ENCODE measurements at places on chromosomes 12 and 14.
A peak's percentile ranks its signal among the peaks of the same experiment; 100 is the strongest.

GRCh38 chr14:70934502-70935134, 27.4 kb downstream of the PCNX1 start:
- DNase-seq: peak; percentile 42

DNA sequence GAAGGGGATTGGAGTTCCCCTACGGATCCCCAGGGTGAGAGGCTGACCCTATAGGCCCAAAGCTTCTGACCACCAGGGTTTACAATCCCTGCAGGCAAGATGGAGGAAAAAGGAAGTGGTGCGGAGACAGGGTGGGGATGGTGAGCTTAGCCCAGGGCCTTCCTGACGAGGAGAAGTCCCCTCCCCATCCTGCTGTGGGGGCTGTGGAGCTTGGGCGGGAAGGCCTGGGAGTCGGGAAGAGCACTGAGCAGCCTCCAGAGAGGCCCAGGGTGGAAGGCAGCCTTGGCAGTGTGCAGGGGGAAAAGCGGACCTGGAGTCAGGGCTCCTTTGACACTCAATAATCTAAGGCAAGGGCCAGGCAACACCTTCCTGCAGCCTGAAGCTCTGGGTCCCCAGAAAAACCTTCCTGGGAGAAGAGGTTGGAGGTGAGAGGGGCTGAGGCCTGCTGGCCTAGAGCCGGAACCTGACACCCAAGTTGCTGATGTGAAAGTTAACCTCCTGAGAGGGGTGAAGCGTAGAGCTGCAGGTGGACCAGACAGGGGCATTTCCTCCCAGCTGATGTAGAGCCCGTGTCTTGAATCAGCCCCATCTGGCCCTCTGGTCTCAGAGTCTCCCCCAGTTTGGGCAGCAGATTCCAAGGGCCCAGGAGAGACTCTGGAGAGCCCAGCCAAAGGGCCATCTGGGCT, 6.0 kb downstream of the HDAC7 start:
- DNase-seq: no peak

- no peak for DNase-seq
Observed at GRCh38 chr12:46445551-46446235, 73.1 kb upstream of the SLC38A2 start.

- no peak for DNase-seq
Observed at GRCh38 chr12:93547778-93548177, 24.7 kb upstream of the SOCS2 start.

- DNase-seq: peak; percentile 43
Observed at GRCh38 chr14:20624495-20625070, 16.9 kb downstream of the OR6S1 start.

DNA sequence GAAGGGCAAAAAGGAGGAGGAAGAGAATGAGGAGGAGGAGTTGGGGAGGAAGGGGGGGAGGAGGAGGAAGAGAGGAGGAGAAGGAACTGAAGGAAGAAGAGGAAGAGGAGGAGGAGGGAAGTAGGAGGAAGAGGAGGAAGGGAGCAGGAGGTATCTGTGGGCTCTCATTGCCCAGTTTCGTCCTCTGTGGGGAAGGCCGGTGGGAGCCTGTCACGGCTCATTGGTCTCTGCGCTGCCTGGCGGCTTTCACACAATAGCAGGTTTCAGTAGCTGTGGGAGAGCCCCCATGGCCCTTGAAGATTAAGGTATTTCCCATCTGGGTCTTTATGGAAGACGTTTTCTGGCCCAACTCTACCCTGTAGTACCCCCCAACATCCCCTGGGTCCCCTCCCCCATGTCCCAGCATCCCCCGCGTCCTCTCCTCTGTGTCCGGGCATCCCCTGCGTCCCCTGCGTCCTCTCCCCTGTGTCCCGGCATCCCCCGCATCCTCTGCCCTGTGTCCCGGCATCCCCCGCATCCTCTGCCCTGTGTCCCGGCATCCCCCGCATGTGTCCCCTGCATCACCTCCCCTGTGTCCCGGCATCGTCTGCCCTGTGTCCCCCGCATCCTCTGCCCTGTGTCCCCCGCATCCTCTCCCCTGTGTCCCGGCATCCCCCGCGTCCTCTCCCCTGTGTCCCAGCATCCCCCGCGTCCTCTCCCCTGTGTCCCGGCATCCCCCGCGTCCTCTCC, 278.2 kb upstream of the SFSWAP start:
- DNase-seq: no peak

DNA sequence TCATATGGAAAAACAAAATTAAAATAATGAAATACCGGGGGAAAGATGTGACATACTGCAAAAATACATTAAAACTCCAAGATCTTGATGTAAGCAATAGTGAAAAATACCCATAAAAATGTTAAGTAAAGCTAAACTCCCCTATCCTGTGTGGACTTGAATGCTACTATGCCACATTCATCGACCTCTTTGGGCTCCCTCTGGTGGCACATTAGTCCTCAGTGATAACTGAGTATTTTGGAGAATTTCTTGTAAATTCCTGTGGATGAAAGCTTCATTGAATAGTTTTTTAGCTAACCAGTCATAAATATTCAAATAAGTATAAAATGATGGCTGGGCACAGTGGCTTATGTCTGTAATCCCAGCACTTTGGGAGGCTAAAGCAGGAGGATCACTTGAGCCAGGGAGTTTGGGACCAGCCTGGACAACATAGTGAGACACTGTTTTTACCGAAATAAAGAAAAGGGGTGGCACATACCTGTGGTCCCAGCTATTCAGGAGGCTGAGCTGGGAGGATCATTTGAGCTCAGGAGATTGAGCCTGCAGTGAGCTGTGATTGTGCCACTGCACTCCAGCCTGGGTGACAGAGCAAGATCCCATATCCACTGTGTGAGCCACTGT, 42.4 kb upstream of the SGPP1 start:
- peak; percentile 61 for DNase-seq

- no peak for DNase-seq
Observed at GRCh38 chr12:130372936-130373335, 35.2 kb downstream of the PIWIL1 start.

GRCh38 chr12:128025589-128026245, 241.3 kb upstream of the TMEM132C start:
- DNase-seq: no peak

DNA sequence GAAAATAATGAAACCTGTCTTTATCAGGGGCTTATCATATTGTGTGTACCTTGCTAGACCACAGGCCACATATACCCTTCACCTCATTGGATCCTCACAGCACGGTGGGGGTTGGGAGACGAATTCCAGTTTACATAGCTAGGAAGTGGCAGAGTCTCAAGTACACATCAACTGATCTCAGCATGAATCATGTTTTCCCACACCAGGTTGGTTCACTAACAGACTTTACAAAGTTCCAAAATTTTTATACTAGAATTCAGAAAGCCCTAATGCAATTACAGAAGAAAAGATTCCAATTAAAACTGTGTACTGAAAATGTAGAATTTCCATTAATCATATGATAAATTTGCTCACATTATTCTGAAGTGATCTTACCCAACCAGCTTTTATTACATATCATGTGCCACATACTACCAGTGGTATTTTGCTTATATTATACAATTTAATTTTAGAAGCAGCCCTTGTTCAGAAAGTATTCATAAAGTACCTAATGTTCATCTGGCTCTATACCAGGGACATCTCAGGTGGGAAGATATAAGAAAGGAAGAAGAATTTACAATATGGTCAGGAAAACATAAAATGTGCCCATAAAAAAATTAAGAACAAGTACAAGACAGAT, 196.2 kb downstream of the ITPR2 start:
- no peak for DNase-seq

DNA sequence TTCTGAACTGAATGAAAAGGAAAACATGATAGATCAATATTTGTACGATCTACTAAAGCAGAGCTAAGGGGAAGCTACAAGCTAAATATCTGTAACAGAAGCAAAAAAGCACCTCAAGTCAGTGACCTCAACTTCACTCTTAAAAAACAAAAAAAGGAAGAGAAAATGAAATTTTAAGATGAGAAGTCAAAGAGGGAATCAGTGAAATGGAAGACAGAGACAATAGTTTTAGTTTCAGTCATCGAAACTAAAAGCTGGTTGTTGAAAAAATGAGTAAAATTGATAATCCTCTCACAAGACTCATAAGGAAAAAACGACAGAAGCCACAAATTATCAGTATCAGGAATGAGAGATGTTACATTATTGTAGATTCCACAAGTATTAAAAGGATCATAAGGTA, 11.9 kb upstream of the SLC2A13 start:
- no peak for DNase-seq

DNA sequence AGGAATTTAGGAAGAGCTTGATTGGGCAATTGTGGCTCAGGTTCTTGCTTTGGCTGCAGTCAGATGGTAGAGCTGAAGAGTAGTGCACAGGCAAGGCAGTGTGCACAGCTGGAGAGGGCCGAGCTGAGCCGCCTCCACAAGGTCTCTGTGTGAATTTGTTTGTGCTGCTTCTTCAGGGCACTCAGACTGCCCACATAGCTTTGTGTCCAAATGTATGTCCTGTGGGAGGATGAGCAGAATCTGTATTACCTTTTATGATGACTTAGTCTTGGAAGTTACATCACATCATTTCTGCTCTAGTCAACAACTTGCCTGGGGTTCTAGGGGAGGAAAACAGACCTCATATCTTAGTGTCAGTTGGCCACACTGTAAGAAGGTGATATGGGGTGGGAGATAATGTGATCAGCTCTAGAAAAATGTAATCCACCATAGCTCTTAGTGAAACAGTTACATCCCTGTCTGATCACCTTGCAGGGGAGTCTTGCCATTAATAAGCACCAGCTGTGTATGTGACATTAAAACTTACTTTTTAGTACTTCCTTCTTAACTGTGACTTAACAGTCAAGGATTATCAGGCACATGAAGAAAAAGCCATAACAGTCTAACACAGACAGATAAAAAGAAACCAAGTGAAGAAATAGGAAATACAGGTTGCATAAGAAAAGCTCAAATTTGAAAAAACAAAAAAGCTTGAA, 53.4 kb downstream of the RCOR1 start:
- DNase-seq: no peak

GRCh38 chr12:27583057-27583797, 59.2 kb downstream of the PPFIBP1 start:
- DNase-seq: no peak

GRCh38 chr14:23123419-23123818, 4.4 kb upstream of the CEBPE start:
- no peak for DNase-seq

GRCh38 chr12:2205996-2206395, 153.2 kb downstream of the CACNA1C start:
- no peak for DNase-seq

DNA sequence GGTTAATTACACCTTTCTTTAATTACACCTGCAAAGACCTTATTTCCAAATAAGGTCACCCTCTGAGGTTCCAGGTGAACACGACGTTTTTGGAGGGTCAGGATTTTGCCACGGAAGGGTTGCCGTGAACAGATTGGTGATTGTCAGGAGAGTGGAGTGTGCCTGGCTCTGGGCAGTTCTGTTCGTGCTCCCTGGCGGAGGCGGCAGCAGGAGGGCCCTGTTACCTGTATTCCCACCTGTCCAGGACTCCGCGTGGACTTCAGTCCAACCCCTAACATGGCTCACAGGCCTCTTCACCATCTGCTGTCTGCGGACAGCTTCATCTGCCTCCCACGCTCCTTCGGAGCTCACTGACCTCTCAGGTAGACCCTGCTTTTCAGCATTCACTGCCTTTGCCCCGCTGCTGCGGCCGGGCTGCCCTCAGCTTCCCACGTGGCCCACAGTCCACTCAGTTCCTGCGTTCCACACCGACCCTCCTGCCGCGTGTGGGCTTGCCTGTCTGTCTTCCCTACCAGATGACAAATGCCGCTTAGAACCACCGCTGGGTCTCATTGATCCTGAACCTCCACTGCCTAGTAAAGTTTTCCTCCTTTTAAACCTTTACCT, 187.5 kb upstream of the DIO3 start:
- DNase-seq: no peak

DNA sequence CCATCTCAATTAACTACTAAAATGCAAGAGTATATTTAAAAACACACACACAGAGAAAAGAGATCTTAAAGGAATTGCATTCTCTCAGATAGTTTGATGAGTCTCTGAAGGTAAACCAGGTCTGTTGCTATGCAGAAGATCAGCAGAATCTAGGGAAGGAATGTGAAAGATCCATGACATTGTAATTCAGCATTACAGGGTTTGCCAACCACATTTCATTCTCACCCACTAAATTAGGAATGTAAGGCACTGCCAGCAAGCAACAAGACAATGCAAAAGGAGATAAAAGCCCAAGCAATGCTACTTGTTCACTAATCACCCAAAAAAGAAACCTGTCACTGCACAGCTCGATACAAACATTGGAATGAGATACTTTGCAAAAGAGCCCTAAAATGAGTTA, 106.3 kb downstream of the LRIG3 start:
- no peak for DNase-seq

- no peak for DNase-seq
Observed at GRCh38 chr12:69337311-69338090, 10.7 kb upstream of the LYZ start.

DNA sequence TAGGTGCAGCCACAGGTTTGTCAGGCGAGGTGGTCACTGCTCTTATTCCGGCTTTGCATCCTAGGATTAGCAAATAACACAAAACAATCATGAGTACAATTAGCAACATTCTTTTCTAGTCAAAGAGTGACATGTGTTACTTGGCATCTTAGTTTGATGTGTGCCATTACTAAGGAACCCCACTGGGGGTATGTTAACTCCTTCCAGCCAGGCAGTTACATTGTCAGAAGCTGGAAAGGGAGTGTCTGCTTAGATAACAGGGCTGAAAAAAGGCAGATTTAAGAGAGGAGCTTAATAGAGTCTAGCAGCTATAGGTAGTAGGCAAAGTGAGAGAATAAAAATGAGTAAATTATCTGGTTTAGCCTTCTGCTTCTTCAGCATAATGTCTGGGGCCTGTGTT, 30.5 kb upstream of the METAP2 start:
- DNase-seq: no peak

- no peak for DNase-seq
Observed at GRCh38 chr12:57334219-57334618, 83.2 kb upstream of the STAC3 start.

- DNase-seq: no peak
Observed at GRCh38 chr12:2550561-2551411, 244.0 kb upstream of the FKBP4 start.

DNA sequence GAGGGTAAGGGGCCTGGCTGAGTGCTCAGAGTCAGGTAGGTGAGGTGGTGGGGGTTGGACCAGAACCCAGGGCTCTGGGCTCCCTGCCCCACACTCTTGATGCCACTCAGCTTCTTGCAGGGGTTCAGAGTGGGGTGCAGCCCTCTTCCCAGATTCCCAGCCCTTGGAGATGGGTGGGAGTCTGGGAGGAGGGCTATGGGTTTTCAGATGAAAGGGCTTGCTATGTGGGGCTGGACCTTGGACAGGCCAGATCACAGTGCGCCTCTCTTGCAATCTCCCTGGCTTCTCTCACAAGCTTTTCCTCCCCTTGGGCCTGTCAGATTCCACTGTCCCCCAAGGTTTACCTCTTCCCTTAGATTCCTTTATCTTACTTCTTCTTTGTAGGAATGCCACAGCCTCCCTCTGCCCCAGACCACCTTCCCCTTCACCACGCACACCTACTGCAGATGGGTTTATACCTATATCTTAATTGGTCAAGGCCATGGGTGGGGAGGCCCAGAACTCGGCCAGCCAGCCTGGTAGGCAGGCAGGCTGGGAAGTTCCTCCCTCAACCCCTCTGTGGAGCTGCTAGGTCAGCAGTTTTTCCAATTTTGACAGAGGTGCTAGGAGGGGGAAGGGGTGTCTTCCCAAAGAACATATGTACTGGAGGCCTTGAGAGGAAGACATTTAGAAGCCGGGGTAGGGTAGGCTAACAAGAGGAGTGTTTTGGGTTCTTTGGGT, 1.4 kb downstream of the NYNRIN start:
- no peak for DNase-seq

GRCh38 chr12:47397664-47398281, 308.1 kb downstream of the RPAP3 start:
- DNase-seq: peak; percentile 75
